Fibroblast of skin of right quadriceps (primary cell): ENCODE measurements at places on chromosomes 12 and 14.

GRCh38 chr12:14416658-14417057 is 51.2 kb downstream of the ATF7IP start:
- DNase-seq, result peak; percentile 84

DNA sequence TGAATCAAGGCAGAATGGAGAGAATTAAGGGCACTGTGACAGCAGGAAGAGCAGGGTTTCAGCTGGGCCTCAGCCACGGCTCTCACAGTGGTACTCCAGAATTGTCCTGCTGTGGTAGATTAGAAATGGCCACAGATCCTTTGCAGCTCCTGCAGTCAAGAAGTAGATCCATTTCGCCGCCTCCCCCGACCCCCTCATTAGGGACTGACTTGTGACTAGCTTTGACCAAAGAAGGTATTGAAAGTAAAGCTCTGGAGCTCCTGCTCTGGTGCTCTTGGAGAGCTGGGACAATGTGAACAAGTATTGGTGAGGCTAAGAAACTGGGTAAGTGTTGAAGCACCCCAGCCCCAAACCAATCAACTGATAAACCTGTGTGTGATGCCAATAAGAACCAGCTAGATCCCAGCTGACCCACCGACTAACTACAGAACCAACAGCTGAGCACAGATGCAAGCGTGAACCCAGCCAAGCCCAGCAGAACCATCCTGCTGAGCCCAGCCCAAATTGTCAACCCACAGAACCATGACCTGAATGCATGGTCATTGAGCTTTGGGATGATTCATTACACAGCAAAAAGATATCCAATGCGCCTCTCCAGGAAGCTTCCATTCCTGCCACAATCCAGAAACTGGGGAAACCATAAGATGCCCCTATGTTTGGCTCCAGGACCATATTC is 50.7 kb downstream of the JAG2 start:
- no peak for DNase-seq

DNA sequence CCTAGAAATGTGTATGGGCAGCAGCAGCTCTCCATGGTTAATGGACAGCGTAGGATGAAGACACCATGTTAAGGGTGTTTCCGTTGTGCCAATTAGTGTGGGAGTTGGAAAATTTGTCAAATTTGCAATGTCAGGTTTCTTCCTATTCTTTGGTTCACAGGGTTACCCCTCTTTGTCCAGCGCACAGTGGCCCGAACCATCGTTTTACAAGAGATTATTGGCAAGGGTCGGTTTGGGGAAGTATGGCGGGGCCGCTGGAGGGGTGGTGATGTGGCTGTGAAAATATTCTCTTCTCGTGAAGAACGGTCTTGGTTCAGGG is 26.0 kb upstream of the TAMALIN start:
- DNase-seq, result no peak

DNA sequence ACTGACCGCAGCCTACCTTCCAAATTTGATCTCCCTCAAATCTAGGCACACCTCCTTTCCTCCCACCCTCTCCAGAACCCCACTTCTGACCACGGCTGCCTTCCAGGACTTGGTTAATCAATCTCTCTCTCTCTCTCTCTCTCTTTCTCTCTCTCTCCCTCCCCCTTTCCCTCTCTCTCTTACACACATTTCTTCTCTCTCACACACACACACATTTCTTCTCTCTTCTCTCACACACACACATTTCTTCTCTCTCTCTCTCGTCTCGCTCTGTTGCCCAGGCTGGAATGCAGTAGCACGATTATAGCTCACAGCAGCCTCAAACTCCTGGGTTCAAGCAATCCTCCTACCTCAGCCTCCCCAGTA is 521 bp upstream of the GMFB start:
- DNase-seq, result no peak

GRCh38 chr12:40106655-40107054 is 774 bp upstream of the SLC2A13 start:
- no peak for DNase-seq

GRCh38 chr12:63916561-63917476 is 72.3 kb downstream of the SRGAP1 start:
- DNase-seq, result peak; percentile 64

DNA sequence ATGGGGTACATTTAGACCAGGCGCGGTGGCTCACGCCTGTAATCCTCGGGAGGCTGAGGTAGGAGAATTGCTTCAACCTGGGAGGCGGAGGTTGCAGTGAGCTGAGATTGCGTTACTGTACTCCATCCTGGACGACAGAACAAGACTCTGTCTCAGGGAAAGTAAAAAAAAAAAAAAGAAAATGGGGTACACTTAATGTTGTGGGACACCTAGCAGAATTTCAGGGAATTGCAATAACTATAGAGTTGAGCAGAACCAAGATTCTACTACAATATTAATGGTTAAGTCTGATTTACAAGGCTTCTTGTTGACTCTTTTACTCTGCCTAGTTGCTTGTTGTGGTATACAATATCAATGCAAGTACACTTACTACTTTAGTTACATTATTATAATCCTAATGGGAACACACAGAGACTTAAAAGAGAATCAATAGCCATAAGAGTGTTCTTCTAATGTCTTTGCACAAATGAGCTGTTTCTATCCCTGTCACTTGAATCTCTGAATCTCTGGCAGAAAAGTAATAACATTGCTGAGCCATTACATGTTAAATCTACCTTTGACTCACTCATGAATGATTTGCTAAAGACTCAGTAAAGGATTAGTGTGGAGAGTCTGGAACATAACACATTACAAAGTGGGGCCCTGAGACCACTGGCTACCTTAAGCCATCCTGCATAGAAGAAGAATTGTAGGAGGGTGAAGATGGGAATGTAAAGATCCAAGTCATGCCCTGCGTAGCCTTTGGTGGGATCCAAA is 22.7 kb downstream of the BEST3 start:
- no peak for DNase-seq

GRCh38 chr12:64616201-64616600 is 5.9 kb downstream of the RASSF3 start:
- peak; percentile 32 for DNase-seq

GRCh38 chr14:83217492-83217891 is 1683.8 kb upstream of the SEL1L start:
- peak; percentile 92 for DNase-seq
